Activated CD8-positive, alpha-beta memory T cell treated with anti-CD3 and anti-CD28 coated beads for 1 hour (primary cell): ENCODE measurements at places on chromosomes 1 and 21.

GRCh38 chr1:175548774-175549173 is 194.6 kb downstream of the TNR start:
- DNase-seq, result no peak

DNA sequence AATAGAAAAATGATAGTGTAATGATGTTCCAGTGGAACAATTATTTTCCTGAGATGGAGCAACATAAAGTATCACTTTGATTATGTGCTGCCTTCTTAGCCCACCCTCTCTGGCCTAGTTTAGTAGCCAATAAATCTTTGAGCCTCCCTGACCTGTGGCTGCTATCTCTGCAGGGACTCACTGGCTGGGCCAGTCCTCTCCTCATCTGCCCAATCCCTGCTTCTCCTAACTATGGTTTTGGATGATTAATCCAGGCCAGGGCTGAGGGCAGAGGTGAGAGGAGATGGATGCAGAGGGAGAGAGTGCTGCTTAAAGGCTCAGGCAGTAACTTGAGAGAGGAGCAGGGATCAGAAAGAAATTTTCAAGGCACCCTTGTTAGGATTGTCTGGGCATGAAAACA is 89.0 kb upstream of the CD34 start:
- no peak for DNase-seq

DNA sequence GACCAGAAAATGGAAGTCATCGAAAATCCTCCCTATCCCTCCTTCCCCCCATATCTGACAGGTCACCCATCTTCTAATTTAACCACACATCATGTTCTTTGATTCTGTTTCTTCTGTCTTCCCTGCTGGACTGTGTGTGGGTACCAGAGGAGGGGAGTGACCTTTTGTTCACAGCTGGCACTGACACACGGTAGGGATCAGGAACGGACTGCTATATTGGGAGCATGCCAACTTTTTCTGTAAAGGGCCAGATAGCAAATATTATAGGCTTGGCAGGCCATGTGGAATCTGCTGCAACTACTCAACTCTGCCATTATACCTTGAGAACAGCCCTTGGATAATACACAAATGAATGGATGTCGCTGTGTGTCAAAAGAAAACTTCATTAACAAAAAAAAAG is 7.5 kb upstream of the TOMM20 start:
- no peak for DNase-seq

GRCh38 chr1:177959811-177960515 is 9.9 kb downstream of the SEC16B start:
- DNase-seq, result no peak

- no peak for DNase-seq
Measured at GRCh38 chr1:183931646-183932271, 105.8 kb downstream of the COLGALT2 start.

- no peak for DNase-seq
Measured at GRCh38 chr1:42922687-42923366, 35.8 kb downstream of the SLC2A1 start.

- DNase-seq, result peak; percentile 32
Measured at GRCh38 chr1:112618721-112619517, at the start of gene ST7L. Gene ST7L, minus strand, starts transcription at chr1:112619141. Its CDS starts 28 bp downstream, at chr1:112619113.

DNA sequence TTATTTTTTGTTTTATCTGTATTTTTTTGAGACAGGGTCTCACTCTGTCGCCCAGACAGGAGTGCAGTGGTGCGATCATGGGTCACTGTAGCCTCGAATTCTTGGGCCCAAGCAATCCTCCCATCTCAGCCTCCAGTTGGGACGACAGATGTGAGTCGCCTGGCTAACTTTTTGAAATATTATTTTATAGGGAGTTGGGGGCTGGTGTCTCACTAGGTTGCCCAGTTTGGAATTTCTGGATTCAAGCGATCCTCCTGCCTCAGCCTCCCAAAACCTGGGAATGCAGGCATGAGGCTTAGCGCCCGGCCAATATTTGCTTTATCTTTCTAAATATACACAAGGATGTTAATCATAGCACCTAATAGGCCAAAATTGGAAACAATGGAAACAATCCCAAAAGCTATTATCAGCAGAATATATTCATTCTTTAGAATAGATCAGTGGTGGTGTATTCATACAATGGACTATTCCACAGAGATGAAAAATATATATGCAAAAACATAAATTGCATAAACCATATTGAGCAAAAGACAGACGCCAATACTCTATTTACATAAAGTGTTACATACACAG is 55.9 kb downstream of the DAP3 start:
- DNase-seq, result no peak

DNA sequence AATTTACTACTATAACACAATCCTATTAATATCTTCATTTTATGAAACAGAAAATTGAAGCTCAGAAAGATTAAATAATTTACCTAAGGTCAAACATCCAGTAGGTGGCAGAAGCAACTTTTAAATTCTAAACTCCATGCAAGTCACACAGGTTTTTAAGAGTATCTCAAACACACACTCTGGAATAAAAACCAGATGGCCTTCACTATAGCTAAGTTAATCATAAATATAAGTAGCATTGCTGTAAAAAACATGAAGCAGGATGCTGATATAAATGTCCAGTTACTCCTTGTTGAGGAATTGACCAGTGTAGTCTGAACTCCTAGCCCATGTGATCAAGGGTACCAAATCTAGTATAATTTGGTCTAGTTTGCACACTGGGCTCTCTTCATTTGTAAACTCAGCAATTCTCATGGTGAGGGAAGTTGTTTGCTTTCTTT is 9.4 kb upstream of the FMO3 start:
- no peak for DNase-seq

- no peak for DNase-seq
Measured at GRCh38 chr1:120178799-120179756, 2.8 kb upstream of the SEC22B start.

DNA sequence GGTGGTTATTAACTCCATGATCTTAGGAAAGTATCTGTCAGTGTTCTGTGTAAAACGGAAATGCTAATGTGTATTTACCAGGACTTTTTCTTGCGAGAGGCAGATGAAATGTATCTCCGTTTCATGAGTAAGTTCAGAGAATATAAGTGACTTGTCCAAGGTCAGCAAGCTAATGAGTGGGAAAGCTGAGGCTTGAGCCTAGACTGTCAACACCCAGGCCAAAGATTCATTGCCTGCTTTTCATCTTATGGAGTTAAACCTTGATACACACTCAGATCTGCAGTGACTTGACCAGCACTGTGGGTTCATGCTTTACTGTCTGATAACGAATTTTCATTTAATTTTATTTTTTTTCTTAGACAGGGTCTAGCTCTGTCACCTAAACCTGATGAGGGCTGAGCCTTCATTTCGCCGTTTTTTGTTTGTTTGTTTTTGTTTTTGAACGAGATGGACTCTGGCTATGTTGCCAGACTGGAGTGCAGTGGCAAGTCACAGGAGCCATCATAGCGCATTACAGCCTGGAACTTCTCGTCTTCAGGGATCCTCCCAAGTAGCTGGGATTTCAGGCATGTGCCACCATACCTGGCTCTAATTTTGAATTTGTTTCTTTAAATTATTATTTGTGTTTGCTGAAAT is 918 bp upstream of the JTB start:
- no peak for DNase-seq

DNA sequence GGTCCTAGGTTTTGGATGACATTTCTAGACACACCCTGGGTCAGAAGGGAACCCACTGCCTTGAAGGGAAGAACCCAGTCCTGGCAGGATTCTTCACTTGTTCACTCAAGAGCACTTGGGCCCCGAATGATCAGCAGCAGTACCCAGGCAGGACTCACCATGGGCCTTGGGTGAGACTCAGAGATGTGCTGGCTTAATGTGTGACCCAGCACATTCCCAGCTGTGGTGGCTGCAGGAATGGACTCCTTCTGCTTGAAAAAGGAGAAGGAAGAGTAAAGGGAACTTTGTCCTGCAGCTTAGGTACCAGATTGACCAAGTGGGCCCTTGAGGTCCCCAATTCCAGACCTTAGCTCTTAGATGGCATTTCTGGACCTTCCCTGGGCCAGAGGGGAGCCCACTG is 12.3 kb upstream of the SMAP2 start:
- no peak for DNase-seq

- DNase-seq, result no peak
Measured at GRCh38 chr1:59695252-59695651, 119.5 kb upstream of the HOOK1 start.

DNA sequence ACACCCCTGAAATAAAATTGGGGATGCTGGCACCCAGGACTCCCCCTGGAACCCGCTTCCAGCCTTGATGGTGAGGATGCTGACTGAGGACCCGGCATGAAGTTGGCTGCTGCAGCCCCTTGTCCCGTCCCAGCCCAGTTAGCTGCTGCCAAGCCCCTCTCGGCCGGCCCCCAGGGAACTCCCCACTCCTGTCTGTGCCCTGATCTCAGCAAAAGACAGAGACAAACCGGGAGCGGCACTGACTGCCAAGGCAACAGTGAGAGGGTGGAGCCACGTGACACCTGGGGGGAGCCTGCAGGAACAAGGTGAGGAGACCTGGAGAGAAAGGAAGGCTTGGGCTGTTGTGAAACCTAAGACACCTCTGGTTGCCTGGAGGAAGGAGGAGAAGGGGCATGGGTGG is 24.7 kb downstream of the CASZ1 start:
- DNase-seq, result no peak

DNA sequence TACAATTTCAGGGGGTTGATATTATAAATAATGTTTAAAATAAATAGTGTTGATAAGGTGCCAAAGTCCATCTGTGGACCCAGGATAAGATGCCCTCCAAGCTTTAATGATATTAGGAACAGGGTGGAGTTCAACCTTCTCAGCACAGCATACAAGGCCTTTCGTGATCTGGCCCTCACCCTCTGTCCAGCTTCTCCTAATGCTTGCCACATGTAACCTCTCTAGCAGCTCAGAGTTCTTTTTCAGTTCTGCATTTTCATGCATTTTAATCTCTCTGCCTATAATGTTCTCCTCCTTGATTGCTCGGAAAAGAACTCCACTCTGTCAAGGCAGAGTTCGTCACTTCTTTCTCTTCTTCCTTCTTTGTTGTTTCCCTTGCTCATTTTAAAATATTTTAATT is 21.4 kb upstream of the SMAP2 start:
- DNase-seq, result no peak

- DNase-seq, result no peak
Measured at GRCh38 chr21:42411197-42411869, 7.6 kb downstream of the UBASH3A start.

- no peak for DNase-seq
Measured at GRCh38 chr21:38773099-38774061, 32.3 kb upstream of the ETS2 start.

DNA sequence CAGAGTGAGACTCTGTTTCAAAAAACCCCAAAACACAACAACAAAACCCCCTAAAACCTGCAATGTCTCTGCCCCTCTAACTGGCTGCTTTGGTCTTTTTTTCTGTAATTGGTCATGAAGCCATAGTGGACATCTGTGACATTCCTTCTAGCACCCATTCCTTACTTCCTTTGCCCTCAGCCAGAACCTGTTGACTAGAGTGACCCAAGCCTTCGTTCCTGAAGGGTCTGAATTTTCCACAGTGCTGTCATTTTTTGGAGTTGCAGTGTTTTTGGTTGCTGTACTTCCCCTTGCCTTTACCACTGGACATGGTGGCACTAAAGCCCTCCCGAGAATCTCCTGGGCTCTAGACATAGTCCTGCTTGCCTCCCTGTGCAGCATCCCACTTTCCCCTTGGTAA is 48.5 kb upstream of the LIN9 start:
- no peak for DNase-seq

- no peak for DNase-seq
Measured at GRCh38 chr1:160767395-160768294, 28.3 kb upstream of the LY9 start.

DNA sequence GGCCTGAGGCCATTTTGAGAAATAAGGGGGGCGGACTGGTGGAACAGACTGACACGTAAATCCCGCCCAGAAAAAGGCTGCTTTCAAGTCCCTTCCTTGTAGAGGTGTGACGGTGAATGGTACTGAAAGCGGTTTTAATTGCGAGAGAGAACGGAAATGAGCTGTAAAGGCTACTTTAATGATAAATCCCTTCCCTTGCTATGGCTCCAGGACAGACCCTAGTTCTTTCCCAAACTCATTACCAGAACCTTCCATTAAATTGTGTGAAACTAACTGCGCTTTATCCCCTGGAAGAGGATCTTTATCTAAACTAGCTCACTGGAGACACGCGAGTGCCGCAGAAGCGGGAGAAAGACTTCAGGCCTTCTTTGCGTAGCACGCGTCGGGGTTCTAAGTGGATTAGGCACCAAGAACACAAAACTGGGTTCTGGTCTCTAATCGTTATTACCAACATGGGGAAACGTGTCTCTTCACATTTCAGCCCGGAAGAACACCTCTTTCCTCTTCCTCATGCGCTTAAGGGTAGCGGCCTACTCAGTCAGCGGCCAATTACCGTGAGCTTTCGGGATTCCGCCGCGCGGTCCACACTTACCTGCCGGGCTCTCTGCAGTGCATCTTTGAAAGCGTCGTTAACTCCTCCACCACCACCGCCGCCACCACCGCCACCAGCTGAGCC is 441 bp downstream of the FUBP1 start:
- peak; percentile 46 for DNase-seq

DNA sequence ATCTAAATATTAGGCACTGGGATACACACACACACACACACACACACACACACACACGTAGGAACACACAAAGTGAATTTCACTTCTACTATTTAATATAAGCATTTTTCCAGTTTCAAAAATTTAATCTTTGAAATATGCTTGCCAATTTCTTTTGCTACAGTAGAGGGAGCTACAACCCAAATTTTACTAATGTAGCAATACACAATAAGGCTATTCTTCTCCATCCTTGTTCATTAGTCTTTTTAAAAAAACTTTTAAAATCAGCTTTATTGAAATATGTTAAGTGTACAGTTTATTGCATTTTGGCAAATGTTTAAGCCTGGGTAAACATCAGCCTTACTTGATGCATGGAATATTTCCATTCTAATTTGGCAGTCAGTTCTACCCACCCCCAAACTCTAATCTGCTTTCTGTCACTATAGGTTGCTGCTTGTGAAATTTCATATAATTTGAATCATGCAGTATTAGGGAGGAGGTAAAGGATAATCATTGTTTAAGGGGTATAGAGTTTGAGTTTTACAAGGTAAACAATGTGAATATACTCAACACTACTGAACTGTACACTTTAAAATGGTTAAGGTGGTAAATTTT is 93.0 kb upstream of the TENT5C start:
- no peak for DNase-seq

DNA sequence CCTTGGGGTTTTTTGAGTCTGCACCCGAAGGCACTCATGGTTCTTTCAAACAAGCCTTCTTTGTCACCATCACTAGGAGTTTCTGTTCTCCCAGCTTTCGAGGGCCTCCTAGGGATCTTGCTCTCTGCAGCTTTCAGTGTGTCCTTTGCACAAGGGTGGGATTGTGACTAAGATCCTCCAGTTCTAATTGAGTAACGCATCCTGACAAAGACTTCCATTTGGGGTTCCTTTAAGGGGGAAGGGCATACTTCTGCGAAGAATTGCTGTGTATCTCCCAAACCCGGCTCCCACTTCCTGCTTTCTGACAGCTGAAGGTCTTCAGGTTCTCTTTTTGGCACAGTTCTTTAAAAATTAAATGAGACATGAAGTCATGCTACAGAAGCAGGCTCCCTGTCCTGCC is 139.4 kb downstream of the EDEM3 start:
- no peak for DNase-seq
